ENCODE measurements at places on chromosomes 12 and 14.
A peak's percentile ranks its signal among the peaks of the same experiment; 100 is the strongest.

- DNase-seq = no peak
Measured at GRCh38 chr12:12943586-12944260, 8.2 kb downstream of the GPRC5D start.

GRCh38 chr12:15726027-15726877 lies 62.9 kb downstream of the EPS8 start:
- no peak for DNase-seq

DNA sequence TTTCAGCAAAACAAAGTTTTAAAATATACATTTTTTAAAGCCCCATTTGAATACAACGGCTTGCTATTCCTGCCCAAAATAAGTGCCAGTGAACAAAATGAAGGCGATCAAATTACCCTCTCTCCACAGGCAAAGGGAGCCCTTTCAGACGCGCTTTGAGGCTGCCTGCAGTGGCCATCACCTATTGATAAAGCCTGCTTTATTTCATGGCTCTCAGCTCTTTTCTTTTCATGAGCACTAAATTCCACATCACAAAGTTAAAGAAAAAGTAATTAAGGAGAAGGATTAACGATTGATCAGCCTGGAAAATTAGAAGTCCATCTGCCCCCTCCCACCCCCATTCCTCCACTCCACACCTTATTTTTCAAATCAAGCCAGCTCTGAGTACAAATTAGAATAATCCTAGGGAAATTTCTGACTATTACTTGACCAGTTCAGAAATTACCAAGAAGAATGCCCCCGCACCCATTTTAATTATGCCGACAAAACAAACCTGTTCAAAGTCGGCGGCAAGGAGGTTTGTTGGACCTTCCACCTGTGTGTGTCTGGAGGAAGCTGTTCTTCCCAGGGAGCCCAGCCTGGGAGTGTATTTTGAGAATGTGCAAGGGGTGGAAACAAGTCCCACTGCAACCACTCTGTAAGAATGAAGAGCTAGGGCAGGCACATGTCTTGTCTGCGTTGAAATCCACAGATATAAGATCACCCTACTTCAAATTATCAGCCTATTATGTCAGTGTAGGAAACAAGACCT lies 64.2 kb upstream of the RIC8B start:
- DNase-seq = no peak

DNA sequence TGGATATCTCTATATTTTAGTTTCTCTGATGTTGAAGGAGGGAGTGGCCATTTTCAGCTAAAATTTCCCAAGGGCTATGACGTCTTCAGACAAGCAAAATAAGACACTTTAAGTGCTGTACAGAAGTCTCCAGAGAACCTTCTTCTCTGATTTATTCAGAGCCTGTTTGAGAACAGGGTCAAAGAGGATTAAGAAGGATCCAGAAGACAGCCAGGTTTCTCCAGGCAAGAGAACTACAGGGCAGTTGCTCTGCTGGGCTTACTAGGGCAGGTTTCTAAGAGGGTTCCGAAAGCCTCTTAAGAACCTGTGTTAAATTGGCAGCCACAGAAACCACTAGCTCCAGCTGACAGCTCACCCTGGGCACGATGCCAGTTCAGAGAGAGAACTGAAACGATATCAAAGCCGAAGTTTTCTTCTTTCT lies 1.2 kb downstream of the MGP start:
- DNase-seq = peak; percentile 63

GRCh38 chr12:102633981-102634605 lies 153.7 kb upstream of the IGF1 start:
- DNase-seq = no peak

DNA sequence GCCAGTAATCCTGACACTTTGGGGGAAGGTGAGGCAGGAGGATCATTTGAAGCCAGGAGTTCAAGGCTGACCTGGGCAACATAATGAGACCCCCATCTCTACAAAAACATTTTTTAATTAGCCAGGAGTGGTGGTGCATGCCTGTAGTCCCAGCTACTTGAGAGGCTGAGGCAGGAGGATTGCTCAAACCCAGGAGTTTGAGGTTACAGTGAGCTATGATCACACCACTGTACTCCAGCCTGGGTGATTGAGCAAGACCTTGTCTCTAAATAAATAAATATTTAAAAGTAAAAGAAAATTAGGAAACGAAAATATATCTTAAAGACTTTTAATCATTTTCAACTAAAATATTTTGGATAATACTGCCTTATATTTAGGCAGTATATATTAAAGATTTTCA lies 25.9 kb downstream of the CKB start:
- no peak for DNase-seq

GRCh38 chr12:51521554-51522276 lies 69.3 kb upstream of the SCN8A start:
- DNase-seq = no peak

DNA sequence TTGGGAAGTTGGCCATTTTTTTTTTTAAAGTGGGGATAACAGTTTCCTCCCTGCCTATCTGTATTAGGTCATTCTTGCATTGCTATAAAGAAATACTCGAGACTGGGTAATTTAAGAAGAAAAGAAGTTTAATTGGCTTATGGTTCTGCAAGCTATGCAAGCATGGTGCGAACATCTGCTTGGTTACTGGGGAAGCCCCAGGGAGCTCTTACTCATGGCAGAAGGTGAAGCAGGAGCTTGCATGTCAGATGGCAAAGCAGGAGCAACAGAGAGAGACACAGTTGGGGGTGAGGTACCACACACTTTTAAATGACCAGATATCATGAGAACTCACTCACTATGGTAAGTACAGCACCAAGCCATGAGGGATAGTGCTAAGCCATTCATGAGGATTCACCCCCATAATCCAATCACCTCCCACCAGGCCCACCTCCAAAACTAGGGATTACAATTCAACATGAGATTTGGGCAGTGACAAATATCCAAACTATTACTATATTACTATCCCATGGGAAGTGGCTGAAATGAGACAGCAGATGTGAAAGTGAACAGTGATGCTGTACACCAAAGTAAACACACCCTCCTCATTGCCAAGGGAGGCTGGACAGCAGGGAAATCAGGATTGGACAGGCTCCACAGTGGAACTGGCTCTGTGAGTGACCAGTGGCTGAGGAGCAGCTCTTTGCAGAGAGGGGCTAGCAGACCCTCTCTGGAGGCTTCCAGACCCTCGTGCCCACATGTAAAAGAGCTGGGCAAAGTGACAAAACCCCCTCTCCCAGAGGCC lies 40.5 kb downstream of the CRACR2A start:
- no peak for DNase-seq

DNA sequence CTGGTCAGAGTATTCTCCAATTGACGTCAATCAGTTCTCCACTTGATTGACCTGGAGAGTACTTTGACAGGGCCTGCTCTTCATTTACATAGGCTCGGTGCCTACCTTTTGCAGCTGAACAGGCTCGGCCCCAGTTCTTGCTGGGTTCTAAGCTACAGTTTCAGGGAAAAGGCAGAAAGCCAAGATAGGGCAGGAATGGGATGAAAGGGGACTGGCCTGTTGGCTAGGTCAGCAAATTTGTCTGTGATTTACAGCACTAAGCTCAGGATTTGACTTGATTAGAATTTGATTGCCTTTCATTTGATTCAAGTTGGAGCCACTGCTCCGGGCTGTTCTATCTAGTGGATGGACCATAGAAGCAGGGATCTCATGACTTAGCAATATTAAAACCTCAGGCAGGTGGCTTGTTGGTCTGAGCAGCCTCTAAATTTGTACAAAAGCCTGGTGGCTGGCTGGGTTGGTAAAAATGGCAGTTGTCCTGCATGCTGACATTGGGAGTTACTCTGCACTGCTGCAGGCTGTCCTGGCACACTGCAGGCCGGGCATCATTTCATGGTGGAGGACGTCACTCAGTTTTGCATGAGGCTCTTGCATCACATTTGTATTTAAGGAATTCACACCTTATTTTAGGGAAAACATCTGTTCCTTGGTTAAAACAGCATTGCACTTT lies 71.8 kb downstream of the BICD1 start:
- no peak for DNase-seq
